ENCODE measurements at places on chromosomes 7 and 10.

- no peak for DNase-seq
Measured at GRCh38 chr10:5419466-5420094, 7.2 kb downstream of the NET1 start.

- no peak for DNase-seq
Measured at GRCh38 chr7:1817061-1817712, 147.1 kb downstream of the ELFN1 start.

DNA sequence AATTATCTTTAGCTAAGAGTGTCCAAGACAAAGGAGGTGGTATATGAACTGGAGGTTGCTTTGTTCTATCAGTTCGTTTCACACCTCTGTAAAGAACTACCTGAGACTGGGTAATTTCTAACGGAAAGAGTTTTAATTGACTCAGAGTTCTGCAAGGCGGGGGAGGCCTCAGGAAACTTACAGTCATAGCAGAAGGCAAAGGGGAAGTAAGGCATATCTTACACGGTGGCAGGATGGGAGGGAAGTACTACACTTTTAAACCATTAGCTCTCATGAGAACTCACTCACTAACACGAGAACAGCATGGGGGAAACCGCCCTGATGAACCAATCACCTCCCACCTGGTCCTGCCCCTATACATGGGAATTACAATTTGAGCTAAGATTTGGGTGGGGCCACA is 1202.3 kb upstream of the LRRTM3 start:
- DNase-seq: no peak

DNA sequence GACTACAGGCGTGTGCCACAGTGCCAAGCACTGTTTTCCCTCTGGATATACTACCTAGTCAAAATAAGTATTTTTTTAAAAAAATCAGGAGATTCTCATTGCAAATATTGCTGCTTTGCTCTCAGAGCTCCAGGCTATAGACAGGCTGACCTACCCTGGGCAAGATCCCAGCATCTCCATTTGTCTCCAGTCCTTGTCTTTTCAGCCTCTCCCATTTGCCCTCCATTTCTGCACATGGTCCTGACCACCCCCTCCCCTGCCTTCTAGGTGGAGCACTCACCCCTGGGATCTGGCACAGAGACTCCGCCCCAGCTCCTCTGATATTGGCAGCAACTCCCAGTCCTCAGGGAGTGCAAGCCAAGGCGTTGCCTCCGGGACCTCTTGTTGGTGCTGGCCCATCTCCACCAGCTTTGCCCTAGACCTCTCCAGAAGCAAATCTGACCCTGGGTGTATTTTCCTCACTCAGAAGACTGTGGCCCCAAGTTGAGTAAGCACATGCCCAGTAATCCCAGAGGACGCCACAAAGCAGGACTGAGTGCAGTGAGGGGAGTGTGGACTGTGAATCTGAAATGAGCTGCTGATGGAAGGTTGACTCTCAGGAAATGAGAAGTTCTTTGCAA is 120.6 kb downstream of the MTPAP start:
- no peak for DNase-seq

DNA sequence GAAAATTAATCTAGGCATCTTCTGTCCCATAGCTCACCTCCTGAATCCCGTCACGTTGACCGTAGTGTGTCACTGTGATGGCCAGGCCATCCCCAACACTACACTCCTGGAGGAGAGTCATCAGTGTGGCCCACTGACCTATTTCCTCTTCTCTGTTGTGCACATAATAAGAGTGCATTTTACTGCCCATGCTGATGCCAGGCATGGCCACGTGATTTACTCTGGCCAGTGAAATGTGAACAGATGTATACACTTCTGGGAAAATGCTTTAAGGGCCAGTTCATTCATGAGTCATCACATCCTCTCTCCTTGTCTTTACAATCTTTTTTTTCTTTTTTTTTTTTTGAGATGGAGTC is 101.9 kb upstream of the PIP4K2A start:
- DNase-seq: no peak

DNA sequence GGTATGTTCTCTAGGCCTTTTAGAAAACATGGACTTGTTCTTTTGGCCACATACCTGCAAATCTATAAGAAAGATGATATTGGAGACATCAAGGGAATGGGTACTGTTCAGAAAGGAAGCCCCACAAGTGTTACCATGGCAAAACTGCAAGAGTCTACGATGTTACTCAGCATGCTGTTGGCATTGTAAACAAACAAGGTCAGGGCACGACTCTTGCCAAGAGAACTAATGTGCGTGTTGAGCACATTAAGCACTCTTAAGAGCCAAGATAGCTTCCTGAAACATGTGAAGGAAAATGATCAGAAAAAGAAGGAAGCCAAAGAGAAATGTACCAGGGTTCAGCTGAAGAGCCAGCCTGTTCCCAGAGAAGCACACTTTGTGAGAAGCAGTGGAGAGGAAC is 37.1 kb downstream of the SDK1 start:
- no peak for DNase-seq

GRCh38 chr7:95916573-95917297 is 144.4 kb downstream of the DYNC1I1 start:
- peak; percentile 80 for DNase-seq

- no peak for DNase-seq
Measured at GRCh38 chr10:86348321-86349210, 18.0 kb downstream of the GRID1 start.

DNA sequence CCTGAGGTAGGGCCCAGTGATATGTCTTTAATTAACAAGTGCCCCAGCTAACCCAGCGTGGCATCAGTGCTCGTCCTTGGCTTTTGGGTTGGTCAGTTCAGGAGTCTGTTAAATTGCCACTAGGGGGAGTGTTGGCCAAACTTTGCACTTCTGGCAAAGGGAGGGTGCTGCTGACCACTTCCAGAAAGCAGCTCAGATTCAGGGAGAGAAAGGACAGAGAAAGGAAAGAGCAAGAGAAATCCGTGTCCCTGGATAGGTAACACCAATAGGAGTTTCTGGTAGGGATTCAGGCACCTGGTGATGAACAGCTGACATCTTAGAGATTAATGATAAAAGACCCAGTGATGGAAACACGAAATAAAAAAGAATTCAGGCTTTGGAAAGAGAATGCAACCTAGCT is 243.1 kb upstream of the AOAH start:
- DNase-seq: no peak

DNA sequence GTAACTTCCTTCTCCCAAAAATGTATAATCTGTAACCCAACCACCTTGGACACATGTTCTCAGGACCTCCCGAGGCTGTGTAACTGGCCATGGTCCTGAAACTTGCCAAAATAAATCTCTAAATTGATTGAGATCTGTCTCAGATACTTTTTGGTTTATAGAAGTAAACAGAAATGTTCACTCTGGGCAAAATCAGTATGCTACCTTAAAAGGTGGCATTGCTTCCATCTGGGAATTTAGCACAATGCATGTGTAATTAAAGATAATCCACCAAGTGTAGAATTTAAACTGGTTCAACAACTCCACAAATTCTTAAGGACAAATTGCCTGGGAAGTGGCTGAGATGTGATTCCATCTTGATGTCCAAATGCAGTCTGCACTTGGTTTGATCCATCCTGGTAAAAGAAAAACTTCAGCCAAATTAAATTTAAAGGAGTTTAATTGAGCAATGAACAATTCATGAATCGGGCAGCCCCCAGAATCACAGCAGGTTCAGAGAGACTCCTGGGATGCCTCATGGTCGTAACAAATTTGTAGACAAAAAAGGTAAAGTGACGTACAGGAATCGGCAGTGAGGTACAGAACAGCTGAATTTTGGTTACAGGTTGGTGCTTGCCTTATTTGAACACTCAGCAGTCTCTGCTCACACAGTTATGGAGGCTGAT is 102.6 kb upstream of the PFKP start:
- DNase-seq: no peak

GRCh38 chr7:105587909-105588635 is 6.8 kb upstream of the EFCAB10 start:
- DNase-seq: no peak

DNA sequence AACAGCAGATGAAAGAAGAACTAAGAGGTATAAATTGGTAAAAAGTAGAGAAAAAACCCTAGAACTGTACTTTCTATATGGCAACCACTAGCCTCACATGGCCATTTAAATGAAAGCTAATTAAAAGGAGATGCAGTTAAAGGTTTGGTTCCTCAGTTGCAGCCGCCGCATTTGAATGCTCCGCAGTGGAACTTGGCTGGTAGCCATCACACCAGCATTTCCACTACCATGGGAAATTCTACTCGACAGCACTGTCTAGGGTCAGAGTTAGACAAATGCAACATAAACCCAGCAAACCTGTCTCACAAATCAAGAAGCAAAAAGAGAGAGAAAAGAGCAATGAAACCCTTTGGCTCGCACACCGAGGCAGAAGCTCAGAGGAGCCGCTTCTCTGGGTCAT is 29.7 kb downstream of the VIPR2 start:
- no peak for DNase-seq

DNA sequence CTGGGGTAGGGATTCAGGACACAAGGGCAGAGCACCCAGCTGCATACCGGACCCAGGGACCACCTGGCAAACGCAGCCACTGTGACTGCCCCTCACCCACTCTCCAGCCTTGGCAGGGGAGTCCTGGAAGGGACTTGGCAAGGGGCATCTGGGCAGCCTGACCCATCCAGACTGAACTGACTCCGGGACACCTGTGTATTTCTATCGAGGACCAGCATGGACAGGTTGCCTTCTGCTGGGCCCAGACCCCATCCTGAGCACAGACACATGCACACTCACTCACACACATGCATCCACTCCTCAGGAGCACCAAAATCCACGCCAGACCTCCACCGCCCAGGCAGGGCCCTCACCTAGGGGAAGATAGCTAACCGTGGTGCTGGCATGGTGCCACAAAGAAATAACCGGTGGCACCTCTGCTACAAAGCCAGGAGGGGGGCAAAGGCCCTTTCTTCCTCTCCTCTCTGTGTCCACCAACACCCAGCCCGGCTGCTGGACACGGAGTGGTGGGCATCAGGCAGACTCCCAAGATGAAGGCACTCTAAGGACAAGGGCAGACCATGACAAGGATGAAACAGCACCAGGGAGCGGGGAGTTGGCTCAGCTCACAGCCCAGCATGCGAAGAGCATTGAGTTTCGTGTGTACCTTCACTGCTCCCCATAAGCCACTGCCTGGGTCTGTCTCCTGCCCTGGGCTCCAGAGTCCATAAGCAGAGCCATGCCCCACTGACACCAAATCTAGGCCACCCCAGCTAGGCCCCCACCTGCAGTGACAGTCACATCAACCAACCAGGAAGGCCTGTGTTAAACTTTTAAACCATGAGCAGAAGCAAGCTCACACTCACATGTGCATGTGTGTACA is 35.3 kb downstream of the KCNH2 start:
- no peak for DNase-seq

DNA sequence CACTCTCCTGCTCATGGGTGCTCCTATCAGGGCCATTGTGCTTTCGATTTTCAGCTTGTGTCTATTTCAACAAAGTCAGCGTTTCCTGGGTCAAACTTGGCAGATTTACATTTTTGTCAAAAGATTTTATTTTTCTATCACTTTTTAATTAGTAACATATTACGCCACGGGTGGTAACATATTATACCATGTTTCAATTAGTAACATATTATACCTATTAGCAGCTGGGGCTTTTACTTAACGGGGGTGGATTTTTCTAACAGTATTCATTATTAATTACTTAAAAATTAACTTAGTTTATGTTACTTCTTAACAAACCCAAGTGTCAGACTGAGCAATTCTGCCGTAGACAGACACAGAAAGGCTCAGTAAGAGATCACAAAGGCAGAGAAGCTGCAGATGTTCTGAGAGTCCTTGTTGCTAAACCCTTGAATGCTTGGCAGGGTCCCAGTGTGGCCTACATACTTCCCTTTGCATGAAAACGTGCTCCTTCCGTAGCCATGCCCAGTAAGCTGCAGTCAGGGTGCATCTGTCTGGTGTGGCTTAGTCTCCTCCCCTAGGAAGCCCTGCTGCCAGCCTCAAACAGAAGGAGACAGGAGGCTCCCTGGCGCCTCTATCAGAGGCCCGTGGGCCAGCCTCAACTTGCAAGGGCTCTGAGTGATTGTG is 263.1 kb upstream of the CXCL12 start:
- no peak for DNase-seq

GRCh38 chr10:91034494-91035159 is 113.7 kb upstream of the ANKRD1 start:
- no peak for DNase-seq

DNA sequence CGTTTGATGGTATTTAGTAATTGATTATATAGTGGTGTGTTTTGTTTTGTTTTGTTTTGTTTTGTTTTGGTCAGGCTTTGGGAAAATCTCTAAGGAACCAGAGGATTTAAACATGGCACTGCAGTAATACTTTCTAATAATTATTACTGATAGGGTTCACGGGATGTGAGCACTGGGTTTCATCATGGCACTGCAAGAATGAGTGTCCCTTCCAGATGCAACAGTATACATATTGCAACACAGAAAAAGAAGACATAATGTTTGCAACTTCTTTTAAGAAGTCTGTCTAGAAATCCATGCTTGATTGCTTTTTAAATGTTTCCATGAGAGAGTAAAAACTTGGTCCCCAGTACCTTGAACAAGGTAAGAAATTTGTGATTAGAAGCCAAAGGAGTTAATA is 2.2 kb upstream of the CDCA7L start:
- DNase-seq: no peak

All from stimulated activated CD4-positive, alpha-beta T cell treated with anti-CD3 and anti-CD28 coated beads, Interleukin-15, amount 100 ng/mL, for 24 hours (primary cell).